BJ (cell line): ENCODE measurements at places on chromosomes 16 and 17. TPM values are rescaled to one million over a fixed set of nuclear protein-coding genes. Genes with fewer than 3 reads are reported as not detected.

DNA sequence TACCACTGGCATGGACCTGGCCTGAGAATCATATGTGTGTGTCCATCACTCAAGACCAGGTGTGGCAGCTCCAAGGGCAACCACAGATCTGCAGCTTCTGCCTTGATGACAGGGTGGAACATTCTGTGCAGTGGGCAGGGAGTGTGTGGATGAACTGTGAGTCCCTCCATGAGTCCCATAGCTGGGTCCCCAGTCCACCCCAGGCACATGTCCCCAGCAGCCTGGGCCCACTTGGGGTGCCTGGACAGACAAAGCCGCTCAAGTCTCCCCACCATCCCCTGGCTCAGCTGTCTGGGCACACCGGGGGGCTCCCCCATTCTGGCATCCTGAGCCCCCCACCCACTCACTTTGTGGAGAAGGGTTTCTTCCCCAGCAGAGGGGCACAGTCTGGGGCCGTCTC lies 4.6 kb upstream of the KRT16 start:
- DNase-seq = no peak

DNA sequence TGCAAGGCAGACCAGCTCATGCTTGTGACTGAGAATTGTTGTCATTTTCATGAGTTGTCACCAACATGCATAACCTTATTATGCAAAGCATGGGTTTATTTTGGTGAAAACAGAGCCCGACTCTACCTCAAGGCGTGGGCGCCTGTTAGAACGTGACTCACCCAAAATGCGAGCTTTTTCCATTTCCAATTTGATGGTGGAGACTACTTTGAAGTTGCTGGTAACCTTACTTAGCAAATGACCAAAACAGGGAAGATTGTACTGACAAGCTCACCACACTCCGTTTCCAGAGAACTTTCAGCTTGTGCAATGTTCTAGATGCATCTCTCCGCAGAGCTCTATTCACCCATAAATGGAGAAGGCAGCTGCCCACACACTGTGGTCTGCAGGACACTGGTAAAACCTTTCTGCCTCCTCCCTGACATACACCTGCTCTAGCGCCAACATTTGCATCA lies 284.5 kb downstream of the MAF start:
- no peak for DNase-seq

GRCh38 chr16:48326915-48327314 lies 58.3 kb downstream of the SIAH1 start:
- DNase-seq = no peak

GRCh38 chr16:4011225-4011939 lies 104.9 kb downstream of the ADCY9 start:
- no peak for DNase-seq

GRCh38 chr17:31095236-31096105 lies 694 bp downstream of the NF1 start:
- no peak for DNase-seq

DNA sequence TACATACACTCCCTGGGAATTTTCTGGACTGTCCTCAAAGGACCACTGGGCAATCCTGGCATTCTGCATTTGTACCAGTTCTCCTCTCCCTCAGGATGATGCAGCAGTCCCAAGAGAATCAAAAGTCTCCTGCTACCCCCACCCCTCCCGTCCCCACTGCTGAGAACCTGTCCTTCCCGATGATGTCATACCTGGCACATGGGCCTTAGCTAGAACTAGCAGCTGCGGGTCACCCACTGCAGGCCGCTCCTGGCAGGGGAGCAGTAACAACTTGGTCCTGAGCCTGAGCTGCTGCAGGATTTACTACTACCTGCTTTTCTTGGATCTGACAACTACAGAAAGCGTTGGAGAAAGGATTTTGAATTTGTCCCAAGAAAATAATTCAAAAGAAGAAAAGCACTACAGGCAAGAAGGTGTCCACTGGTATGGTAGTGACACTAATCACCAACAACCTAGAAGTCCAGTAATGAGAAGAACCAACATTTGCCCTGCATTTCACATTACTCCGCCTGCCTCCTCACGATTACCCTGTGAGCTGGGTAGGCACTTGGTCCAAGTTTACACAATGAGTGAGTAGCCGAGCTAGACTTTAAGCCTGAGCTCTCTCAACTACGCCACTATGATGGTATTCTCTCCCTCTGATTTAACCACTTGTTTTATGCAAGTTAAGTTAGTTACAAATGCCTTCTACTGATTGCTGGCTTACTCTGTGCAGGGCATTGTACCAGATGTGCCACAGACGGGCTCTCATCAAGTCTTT lies 55.3 kb upstream of the ETV4 start:
- DNase-seq = no peak

GRCh38 chr17:3015890-3016289 lies 47.5 kb downstream of the OR1D5 start:
- no peak for DNase-seq

GRCh38 chr17:48577330-48577945 lies 712 bp downstream of the HOXB4 start:
- no peak for DNase-seq

- peak; percentile 70 for DNase-seq
Observed at GRCh38 chr16:73192232-73192894, 144.4 kb upstream of the ZFHX3 start.

- DNase-seq = no peak
Observed at GRCh38 chr16:19872179-19872863, 12.3 kb downstream of the GPRC5B start.

- peak; percentile 8 for DNase-seq
Observed at GRCh38 chr17:69047368-69048263, 13.1 kb downstream of the ABCA9 start.

- no peak for DNase-seq
Observed at GRCh38 chr16:19555938-19556771, 652 bp downstream of the VPS35L start.

GRCh38 chr17:71801301-71801700 lies 319.5 kb upstream of the SOX9 start:
- DNase-seq = peak; percentile 26

DNA sequence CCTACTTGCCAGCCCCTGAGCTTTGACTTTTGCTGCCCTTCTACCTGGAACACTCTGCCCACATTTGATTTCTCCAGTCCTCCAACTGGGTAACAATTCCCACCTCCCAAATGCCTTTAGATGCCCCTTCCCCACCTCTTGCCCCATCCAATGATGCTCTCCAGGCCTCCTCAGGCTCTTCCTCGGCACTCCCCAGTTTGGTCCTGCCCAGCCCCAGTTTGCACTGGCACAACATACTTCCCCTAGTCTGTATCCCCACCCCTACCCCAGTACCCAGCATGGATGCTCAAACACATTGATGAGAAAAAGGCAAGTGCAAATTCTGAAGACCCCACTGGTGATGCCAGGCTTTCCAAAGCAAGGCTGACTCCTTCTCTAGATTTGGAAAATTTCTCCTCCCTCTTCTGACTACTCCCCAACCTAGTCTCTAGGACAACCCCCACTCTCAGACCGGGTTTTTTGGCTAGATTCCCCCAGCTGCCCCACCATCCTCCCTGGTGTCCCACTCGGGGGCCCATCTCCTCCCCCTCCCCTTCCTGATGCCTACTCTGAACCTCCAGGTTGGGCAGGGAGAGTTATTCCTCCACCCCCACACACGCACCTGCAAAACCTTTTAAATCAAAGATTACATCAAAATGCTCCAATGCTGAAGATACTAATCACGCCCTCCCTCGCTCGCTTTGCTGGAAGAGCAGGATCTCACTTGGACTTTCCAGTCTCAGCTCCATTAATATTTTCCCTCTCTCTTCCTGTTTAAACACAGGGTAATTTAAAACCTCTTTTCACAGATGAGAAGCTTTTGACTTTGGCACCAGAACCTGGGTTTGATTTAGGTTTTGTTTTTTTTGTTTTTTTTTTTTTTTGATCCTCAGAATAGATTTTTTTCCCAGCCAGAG lies 94.9 kb downstream of the TMEM132E start:
- no peak for DNase-seq

GRCh38 chr17:40526668-40527067 lies 25.2 kb upstream of the TNS4 start:
- no peak for DNase-seq

GRCh38 chr17:21542070-21542469 lies 150.3 kb upstream of the KCNJ18 start:
- DNase-seq = no peak

GRCh38 chr17:42584880-42585279 lies 7.4 kb upstream of the PSMC3IP start:
- DNase-seq = no peak

DNA sequence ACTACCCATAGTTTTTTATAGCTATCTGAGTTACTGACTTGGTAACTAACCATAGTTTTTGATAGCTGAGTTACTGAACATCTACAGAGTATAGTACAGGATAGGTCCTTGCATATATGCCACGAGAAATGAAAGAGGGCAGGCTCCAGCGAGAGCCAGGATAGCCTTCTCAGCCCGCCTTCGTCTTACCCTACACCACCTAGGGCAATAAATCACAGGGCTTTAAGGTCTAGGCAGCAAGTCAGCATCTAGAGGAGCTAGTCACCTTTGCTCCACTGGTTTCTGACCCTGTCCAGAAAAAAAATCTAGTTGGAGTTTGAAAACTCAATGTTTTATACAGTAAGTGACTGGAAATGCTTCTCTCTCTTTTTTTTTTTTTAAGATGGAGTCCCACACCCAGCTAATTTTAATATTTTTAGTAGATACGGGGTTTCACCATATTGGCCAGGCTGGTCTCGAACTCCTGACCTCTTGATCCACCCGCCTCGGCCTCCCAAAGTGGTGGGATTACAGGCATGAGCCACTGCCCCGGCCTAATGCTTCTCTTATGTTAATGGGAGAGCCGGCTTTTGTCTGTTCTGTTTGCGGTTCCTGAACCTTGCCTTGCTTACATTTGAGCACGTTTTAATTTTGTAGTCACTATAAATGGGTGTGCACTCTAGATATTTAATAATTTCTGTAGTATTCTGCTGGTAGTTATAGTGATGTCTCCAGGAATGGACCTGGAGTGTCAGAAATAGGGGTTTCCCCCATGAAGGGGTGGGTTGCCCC lies 2.8 kb downstream of the BFAR start:
- DNase-seq = no peak

NTN3 gene
- 0.09 and 0.12 TPM in 2 replicates for polyA plus RNA-seq

RNF40 gene
- polyA plus RNA-seq = 64.7 and 82.4 TPM in 2 replicates

RCVRN gene
- not detected in 2 replicates for polyA plus RNA-seq

KRTAP2-3 gene
- polyA plus RNA-seq = 1.3 and 1.4 TPM in 2 replicates

C1QTNF1 gene
- 13.8 and 20.7 TPM in 2 replicates for polyA plus RNA-seq
